ENCODE measurements at places on chromosomes 1 and 21. TPM values are rescaled to one million over a fixed set of nuclear protein-coding genes. Genes with fewer than 3 reads are reported as not detected.

Gene SYPL2
- not detected for total RNA-seq

Gene UBL4B
- total RNA-seq: not detected

Gene GPBP1L1
- total RNA-seq: 145 TPM

Gene DCLRE1B
- total RNA-seq: 2.4 TPM

Gene VWA1
- 12.7 TPM for total RNA-seq

Gene LAPTM5
- total RNA-seq: 39.9 TPM

Gene VPS72
- total RNA-seq: 64.3 TPM

Gene SPAG17
- total RNA-seq: not detected

Gene ISG15
- 122 TPM for total RNA-seq

Gene PGD
- total RNA-seq: 130 TPM

Gene SMIM1
- total RNA-seq: 0.56 TPM

Gene WNT4
- 0.14 TPM for total RNA-seq

Gene SLAMF9
- total RNA-seq: not detected

Gene CCDC24
- total RNA-seq: 2.2 TPM

Gene SPRR2A
- not detected for total RNA-seq

Gene KRTAP19-1
- total RNA-seq: not detected

Gene PAFAH2
- 14.1 TPM for total RNA-seq

All from dermis blood vessel endothelial cell (primary cell).